ENCODE measurements at places on chromosomes 3 and 15.

GRCh38 chr15:65183865-65184159 lies 1.3 kb downstream of the CLPX start:
- DNase-seq, result no peak

GRCh38 chr3:158845765-158846350 lies 44.0 kb downstream of the MFSD1 start:
- DNase-seq, result peak; percentile 12

- no peak for DNase-seq
Observed at GRCh38 chr3:172201870-172202236, 162.5 kb downstream of the FNDC3B start.

DNA sequence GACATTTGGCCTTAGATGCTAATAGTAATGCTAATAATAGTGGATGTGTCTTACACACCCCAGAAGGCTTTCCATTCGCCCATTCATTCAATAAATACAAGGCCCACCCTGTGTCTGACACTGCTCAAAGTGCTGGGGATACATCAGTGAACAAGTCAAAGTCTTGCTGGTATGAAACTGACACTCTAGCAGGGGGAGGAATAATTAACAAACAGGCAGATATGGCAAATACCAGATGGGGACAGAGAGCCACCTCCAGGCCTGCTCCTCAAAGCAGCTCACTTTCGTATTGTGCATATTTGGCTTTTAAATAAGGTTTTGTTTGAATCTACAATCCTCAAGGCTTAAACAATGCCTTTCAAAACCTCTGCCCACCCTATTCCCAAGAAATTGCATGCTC lies 28.3 kb upstream of the LYZL4 start:
- DNase-seq, result no peak

- DNase-seq, result no peak
Observed at GRCh38 chr3:187750513-187751123, 5.3 kb upstream of the BCL6 start.

- DNase-seq, result no peak
Observed at GRCh38 chr3:88147261-88147660, 2.5 kb upstream of the C3orf38 start.

- DNase-seq, result no peak
Observed at GRCh38 chr3:79148786-79149185, 619.0 kb downstream of the ROBO1 start.

- DNase-seq, result peak; percentile 38
Observed at GRCh38 chr15:47887241-47887800, 170.0 kb downstream of the SEMA6D start.

DNA sequence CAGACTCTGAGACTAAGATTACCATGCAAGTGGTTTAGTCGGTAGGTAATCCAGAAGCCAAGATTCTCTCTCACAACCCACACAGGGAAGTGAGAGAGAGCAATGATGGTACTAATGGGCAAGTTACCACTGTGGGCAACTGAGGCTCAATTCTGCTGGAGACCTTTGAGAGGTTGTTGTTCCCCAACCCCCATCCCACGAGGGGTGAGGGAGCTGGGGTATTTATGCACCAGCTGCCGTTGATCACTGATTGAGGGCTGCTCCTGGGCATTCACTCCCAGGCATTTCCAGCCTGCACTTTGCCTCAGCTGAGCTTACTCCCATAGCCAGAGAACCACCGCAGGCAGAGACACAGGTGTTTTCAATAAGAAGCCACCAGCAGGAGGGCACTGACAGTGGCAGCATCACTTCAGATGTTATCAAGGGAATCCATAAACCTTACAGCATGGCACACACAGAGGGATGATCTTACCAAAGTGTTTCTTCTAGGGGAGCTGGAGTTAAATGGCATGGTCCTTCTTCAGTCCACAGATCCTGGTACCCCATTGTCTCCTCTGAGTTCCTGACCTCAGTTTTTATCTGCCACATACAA lies 15.0 kb upstream of the CCDC174 start:
- DNase-seq, result no peak

GRCh38 chr15:59322056-59322759 lies 50.5 kb downstream of the MYO1E start:
- DNase-seq, result no peak

- DNase-seq, result no peak
Observed at GRCh38 chr15:58070801-58071418, 5.4 kb upstream of the ALDH1A2 start.

DNA sequence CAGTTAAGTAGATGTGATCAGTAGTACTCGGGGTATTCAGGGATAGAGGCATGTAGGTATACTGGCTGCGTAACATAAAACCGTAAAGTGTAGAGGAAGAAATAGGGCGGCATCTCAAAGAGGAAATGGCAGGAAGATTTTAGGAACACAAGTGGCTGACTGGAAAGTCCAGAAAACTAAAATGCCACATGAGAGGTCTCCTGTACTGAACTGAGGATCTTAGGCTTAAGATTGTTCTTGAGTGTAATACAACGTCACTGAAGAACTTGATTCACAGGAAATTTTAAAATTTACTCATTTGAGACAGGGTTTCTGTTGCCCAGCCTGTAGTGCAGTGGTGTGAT lies 2.3 kb upstream of the LMLN start:
- no peak for DNase-seq

GRCh38 chr3:55469957-55470526 lies 17.1 kb downstream of the WNT5A start:
- DNase-seq, result no peak

- DNase-seq, result peak; percentile 13
Observed at GRCh38 chr3:14261229-14261628, 82.6 kb downstream of the LSM3 start.
